ENCODE measurements at places on chromosomes 7 and 10.

GRCh38 chr10:117259279-117259678, 18.4 kb downstream of the SLC18A2 start:
- no peak for DNase-seq

DNA sequence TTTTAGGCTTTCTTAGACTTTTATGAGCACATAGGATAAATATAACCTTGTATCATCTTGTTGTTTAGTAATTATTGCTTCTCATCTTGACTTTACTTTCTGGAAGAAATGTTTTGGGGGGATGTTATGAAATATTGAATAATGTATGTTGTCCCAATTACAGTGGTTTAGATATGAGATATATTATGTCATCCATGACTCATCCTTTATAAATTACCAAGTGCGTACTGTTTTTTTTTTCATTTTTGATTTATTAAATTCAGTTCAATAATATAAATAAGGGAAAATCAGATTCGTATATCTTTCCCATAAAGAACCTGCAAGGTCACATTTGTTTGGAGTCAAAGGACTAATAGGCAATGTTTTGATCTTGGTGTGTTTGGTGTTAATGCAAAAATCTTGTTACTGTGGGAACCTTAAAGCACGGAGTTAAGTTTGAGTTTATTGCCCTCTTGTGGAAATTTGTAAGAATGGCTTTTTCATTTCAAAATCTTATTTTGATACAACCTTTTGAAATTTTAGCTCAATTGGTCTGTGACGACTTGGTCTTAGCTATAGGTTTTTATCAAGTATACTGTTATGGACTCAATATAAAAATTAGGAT, 108.6 kb downstream of the SRI start:
- DNase-seq, result no peak

DNA sequence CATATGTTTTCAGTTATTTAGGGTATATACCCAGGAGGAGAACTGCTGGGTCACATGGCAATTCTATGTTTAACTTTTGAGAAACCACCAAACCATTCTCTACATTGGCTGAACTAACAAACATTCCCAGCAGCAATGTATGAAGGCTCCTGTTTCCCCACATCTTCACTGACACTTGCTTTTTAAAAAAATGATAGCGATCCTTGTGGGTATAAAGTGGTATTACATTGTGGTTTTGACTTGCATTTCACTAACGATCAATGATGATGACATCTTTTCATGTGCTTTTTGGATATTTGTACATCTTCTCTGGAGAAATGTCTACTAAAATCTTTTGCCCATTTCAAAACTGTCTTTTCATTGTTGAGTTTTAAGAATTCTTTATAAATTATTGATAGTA, 51.2 kb upstream of the ANAPC16 start:
- DNase-seq, result no peak

DNA sequence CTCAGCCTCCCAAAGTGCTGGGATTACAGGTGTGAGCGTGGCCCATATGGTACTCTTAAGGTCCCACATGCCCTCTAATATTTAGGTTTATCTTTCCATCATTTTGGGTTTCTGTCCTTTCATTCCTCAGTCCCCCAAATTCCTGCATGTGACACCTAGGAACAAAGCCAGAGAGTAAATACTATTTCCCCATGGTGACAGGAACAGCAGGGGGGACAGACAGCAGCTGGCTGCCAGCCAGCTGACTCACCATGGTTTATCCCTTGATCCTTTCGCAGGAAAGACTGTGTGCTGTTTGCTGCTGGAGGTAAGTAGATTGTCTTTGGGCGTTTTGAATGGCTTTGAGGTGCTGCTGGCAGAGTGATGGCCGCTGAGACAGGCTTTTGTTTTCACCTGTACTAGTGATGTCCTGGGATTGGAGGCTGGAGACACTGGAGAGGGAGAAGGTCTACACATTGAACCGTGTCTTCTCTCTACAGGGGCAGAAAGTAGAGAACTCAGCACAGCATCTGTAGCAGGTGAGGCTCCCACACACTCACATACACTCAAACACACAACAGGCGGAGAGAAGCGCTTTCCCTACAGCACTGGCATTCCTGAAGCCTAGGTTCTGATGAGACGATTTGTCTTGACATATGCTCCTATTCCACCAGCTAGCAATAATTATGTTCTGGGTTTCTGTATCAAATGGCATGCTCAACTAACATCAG, 83.7 kb upstream of the EFCAB10 start:
- no peak for DNase-seq

DNA sequence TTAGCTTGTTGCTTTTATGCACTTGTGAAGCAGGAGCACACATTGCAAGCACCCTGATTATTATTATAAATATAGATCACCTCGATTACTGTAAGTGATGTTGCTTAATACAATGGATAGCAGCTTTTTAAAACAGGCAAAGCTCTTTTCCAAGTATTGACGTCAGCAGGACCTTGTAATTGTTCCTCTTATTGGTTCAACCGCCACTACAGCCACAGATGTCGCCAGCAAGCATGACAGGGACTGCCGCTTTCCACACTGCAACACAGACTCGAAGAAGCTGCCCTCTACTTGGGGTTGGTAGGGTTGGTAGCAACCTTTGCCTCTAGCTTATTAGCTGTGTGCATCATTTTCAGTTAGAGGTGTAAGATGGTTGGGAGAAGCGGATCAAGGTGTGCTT, 167.6 kb downstream of the ZNF365 start:
- DNase-seq, result peak; percentile 55

- DNase-seq, result no peak
These were observed 53.0 kb downstream of the PHF14 start for GRCh38 chr7:11026452-11027359.

GRCh38 chr10:98339799-98340198, 71.8 kb upstream of the LOXL4 start:
- DNase-seq, result no peak

DNA sequence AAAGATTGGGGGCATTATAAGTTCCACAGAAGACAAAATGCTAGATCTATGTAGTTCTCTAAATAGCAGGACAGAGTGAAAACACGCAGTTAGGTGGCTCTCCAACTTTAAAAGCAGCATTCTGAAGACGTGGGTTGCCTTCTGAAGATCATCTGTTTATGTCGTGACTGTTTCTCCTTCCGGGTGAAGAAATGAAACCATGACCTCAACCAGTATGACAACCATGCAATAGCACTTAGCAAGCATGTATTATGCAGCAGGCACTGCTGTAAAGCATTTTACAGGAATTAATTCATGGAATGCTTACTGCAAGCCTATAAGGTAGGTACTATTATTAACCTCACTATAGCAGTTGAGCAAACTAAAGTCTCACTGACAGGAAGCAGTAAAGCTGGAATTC, 125.2 kb downstream of the SLC25A13 start:
- DNase-seq, result no peak

- no peak for DNase-seq
These were observed 104.1 kb downstream of the ARHGAP22 start for GRCh38 chr10:48500771-48501170.

DNA sequence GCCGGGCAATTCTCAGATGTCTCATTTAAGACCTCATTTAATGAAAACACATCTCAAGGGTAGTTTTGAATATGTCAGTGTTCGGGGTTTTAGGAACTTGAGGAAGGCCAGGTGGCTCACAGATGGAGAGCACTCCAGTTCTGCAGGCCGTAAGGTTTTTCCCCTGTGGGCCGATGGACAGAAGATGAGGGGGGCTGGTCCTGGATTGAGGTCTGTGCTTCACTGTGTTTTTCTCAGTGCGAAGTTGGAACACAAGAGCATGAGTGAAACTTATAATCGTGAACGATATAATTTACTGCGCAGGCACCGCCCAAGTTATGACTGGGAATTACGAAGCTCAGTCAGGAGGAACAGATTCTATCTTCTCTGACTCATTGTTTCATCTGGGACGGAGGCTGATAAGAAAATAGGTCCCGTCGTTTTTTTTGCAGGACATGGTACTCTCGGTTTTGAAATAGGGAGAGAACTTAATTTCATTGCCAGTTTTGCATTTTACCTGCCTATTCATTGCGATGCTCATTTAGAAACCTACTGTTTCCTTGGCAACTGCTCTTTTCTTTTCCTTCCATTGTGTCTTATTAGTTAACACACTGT, 591.0 kb upstream of the PFKP start:
- DNase-seq, result no peak

DNA sequence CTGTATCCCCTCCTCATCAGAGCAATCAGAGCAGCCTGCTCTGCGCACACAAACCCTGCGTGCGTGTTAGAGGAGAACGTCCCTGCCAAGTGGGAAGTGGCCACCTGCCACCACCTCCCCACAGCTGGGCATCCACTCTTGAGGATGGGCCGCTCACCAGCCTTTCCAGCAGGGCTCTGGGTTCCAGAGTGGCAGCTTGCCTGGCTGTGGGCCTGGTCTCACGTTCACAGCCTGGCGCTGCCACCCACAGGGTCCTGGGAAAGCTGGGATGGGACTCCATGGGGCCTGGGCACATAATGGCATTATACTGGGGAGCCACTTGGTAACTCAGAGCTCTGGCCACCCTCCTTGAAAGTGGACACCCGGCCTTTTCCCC, 151.1 kb upstream of the PPP2R2D start:
- DNase-seq, result no peak

- no peak for DNase-seq
These were observed 376.4 kb downstream of the NRG3 start for GRCh38 chr10:82251222-82251906.

DNA sequence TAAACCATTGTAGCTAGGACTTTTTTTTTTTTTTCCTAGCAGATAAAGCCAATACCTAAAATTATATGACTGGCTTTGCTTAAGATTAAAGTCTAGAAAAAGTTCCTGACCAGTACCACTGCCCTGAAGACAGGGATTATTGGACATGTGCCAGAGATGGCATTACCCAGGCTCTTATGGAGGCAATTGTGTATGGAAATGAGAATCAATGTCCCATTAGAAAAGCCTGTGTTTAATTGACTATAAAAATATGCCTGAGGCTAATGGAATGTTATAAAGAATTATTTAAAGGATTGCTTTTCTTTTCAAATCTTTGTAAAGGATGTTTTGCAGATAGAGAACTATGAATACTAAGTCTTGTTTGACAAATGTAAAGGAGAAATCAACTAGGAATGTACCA, 196.7 kb downstream of the ANK3 start:
- DNase-seq, result no peak

GRCh38 chr7:98365863-98366561, 34.9 kb downstream of the BAIAP2L1 start:
- peak; percentile 57 for DNase-seq

GRCh38 chr10:113704637-113705343, 25.1 kb downstream of the CASP7 start:
- DNase-seq, result no peak

DNA sequence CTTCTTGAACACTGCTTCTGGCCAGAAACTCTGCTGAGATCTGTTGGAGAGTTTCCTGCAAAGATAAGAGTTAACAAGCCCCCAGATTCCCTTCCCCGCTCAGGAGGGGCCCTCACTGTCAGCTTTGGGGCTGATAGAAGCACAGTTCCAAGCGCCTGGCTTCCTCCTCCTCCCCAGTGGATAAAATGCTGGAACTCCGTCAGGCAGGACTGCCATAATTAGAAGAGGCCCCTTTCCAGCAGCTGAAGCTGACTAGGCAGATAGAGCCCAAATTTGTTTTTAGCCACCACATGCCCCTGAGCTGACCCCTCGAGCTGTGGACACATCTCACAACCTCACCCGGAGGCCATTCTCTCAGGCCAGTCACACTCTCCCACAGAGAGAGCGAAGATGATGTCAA, 89.4 kb downstream of the TBXAS1 start:
- DNase-seq, result peak; percentile 53

- no peak for DNase-seq
These were observed 246.2 kb downstream of the CCDC7 start for GRCh38 chr10:32692174-32692573.

GRCh38 chr10:60977161-60978122, 33.5 kb upstream of the RHOBTB1 start:
- DNase-seq, result no peak

DNA sequence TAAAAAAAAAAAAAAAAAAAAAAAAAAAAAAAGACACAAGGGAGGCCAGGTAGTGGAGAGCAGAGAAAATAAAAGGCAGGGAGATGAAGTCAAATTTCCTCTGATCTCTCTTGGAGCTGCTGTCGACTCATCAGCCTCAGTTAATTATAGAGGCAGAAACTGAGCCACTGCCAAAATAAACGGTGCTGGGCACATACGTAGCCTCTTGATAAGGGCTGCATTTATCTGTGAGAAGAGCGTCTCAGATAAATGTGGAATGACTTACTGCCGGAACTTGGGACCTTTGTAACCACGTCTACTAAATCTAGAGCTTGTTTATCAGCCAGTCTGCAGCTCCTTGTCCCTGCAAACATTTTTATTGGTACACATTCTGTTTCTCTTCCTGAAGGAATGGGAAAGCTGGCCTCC, 162.3 kb downstream of the BAMBI start:
- DNase-seq, result peak; percentile 45

GRCh38 chr7:141550386-141551093, 670 bp upstream of the AGK start:
- DNase-seq, result no peak

DNA sequence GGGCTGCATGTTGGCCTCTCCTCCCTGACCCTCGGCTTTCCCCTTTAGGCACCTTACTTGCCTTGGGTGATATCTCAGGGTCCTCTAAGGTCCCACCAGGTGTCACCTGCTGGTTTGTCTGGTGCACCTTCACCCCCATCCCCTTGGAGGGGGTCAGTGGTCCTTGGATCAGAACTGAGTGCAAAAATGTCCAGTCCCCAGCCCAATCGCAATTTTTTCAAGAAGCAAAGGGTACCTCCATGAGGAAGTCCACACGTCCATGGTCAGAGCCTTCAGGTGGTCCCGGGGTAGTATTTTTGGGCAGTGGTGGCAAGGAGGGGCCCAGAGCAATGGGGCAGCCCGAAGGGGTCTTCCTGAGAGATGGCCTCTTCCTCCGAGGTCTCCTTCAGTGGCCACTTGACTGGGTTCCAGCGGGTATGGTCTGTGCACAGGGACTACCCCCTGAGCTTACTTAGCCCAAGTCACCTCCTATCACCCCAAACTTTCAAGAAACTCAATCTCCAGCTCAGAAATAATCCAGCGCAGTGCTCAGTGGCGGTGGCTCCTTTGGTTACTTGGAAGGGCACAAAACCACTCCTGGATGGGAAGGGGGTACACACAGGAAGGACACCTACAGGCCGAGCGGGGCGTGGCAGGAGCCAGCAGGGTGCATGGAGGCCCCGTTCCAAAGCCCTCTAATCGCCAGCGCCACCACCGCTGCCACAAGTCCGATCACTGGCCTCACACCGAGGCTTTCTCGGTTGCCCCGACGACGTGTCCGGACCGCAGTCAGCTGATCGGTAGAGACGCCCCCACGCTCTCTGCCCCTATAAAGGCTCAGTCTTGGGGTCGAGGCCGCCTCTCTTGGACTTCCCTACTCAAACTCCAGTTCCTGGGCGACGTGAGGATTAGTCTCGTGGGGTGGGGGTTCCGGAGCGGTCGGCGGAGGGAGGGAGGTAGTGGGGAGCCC, 4.5 kb downstream of the SAP25 start:
- DNase-seq, result peak; percentile 71

- no peak for DNase-seq
These were observed 209.1 kb downstream of the CREB5 start for GRCh38 chr7:28621369-28621841.

All from Right ventricle myocardium superior (tissue), 1 donor.